ENCODE measurements at places on chromosomes 12 and 14. TPM values are rescaled to one million over a fixed set of nuclear protein-coding genes. Genes with fewer than 3 reads are reported as not detected.

AKAP5 gene
- total RNA-seq = not detected

KLRC1 gene
- total RNA-seq = 0.30 TPM

C3AR1 gene
- not detected for total RNA-seq

IL31 gene
- total RNA-seq = not detected

EIF2S3B gene
- total RNA-seq = 4.6 TPM

KLHL33 gene
- not detected for total RNA-seq

TAS2R7 gene
- not detected for total RNA-seq

WNT1 gene
- total RNA-seq = not detected

LUM gene
- 7.5 TPM for total RNA-seq

PGF gene
- total RNA-seq = 44.9 TPM

RIPK3 gene
- total RNA-seq = 8.0 TPM
